ENCODE measurements at places on chromosomes 5 and 9.

GRCh38 chr9:89940625-89941024 lies 335.8 kb downstream of the GADD45G start:
- DNase-seq, result no peak

DNA sequence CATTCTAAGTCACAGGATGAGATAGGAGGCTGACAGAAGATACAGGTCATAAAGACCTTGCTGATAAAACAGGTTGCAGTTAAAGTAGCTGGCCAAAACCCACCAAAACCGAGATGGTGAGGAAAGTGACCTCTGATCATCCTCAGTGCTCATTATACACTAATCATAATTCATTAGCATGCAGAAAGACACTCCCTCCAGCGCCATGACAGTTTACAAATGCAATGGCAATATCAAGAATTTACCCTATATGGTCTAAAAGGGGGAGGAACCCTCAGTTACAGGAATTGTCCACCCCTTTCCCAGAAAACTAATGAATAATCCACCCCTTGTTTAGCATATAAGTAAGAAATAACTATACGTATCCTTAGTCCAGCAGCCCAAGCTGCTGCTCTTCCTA lies 63.2 kb upstream of the IQGAP2 start:
- no peak for DNase-seq

- peak; percentile 35 for DNase-seq
Measured at GRCh38 chr9:123175854-123176629, 92.3 kb downstream of the STRBP start.

DNA sequence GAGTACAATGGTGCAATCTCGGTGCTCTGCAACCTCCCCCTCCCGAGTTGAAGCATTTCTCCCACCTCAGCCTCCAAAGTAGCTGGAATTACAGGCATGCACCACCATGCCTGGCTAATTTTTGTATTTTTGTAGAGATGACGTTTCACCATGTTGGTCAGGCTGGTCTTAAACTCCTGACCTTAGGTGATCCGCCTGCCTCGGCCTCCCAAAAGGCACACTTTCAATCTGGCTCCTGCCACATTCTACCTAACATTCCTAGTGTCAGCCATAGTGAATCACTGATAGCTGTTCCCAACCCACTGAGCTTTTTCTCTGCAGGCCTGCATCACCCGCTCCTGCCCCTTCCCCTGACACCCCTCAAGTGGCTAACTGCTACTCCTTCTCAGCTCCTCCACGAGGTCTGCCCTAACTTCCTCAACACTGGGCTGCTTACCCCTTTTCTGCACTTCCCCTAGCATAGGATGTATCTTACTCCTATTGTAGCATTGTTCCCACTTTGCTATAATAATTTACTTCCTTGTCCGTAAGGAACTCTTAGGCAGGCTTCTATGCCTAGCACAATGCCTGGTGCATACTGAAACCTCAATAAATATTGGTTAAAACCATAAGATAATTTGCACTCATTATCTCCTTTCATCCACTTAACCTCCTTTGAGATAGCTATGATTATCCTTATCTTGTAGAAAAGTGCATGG lies 42.0 kb upstream of the LIFR start:
- no peak for DNase-seq

- peak; percentile 28 for DNase-seq
Measured at GRCh38 chr5:1246711-1247431, 21.7 kb downstream of the SLC6A18 start.

DNA sequence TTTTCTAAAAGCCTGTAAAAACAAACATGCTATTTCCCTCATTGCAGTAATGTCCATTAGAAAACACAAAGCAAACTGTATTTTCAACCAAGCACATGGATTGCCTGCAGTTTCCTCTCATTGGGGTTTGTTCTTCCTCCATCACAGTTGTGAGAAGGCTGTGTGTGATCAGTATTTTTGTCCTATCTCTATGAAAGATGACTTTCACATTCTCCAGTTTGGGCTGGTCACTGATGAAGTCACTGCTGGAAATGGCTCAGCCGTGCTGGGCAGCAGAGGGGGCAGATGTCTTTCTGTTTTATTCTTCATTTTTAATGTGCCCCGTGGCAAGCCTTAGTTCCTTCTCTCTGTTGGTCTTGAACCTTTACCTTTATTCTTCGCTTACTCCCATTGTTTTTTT lies 288.9 kb upstream of the MPDZ start:
- no peak for DNase-seq
